ENCODE measurements at places on chromosomes 16 and 17.

DNA sequence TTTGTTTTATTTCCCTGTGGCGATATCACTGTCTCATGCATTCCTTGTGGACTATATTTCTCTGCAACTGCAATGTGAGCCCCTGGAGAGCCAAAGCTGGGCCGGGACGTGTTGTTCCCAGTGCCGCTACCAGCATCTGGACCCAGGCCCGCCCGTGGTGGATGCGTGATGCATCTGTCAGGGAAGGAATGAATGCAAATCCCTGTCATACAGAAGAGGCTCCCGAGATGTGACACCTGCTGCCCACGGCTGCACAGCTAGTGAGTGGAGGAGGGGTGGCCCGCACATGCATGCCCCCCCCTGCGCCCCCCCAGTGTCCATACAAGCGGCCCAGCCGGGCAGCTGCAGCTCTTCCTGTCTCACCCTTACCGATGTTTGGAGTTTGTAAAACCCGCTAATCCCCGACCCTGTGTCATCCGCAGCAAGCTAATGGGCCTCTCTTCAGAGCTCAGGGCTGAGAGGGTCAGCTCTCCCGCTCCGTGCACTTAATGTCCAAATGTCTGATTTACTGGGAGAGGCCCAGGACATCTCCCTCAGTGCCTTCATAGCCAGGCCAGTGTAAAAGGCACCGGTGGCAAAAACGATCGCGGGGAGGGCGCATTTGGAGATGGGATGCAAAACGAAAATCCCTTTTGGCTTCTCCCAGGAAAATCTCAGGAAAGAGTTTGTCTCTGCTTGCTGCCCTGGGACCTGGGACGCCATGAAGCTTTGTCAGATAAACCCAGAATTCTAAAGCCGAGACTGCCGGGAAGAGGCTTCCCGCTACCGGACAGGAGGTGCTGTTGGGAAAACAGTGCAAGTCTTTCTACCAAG lies 91.8 kb downstream of the FOXL1 start:
- peak; percentile 1 for DNase-seq

DNA sequence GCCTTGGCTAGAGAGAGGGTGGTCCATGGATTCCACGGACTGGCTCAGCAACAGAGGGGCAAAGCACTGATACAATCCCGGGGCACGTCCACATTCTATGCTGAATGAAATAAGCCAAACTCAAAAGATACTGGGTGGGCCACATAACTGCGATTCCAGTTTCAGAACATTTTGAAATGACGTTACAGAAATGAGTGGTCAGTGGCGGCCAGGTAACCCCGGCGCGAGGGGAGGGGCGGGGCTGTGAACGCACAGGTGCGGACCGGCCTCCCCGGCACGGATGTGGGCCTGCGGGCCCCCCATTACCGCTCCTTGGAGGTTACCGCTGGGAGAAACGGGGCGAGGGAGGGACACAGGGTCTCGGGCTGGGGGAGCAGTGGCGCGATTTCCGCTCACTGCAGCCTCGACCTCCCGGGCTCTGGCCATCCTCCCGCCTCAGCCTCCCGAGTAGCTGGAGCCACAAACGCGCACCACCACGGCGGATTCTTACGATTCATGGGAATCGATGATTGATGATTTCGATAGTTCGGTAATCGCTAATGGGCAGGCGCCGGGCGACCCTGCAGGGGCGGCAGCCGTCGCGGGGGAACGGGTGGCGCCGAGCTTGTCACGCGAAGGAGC lies 559 bp downstream of the MVD start:
- no peak for DNase-seq

DNA sequence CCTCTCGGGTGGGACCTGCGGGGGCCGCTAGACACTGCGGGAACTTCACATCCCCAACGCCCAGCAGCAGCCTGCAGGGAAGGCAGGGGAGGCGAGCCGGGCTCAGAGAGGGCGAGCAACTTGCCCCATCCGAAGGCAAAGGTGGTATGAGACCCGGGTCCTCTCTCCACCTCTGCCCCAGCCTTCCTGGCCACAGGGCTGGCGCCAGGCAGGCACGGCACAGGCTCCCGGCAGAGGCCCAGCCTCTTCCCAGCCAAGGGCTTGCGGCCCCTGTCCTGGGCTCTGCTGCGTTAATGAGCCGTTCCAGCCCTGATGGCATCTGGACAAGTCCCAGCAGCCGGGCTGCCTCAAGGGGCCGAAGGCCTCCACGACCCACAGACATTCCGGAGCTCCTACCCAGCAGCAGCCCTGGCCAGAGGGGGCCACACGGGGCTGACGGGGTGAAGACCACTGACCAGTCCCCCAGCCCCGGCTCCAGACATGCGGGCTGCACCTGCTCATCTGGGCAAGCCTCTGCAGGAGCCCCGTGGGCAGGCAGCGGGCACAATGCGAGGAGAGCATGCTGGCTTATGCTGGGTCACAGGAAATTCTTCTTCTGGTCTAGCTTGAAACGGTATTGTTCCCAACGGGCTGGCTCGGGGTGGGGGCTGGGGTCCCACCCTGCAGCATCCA lies 1.2 kb upstream of the HS3ST6 start:
- no peak for DNase-seq

GRCh38 chr16:12985516-12985915 lies 84.1 kb downstream of the SHISA9 start:
- DNase-seq = no peak

DNA sequence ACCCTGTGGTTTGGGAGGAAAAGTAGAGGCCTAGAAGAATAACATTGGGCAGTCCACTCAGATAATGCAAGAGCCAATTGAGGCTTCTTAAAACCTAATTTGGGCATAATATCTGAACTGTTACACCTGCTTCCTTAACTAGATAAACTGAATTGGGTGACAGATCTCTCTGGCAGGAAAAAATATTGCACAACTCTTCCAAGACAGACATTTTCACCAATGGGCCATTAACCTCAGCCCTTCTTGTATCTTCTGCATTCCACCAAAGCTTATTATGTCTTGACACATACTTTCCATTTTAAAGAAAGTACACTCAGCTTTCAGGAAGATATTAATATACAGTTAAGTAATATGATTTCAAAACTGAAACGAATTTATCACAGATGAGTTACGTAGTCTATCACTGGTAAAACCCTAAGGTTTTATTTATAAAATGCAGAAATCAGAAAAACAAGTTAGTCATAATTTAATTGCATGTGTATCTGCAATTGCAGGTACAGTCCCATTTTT lies 79.9 kb upstream of the MON1B start:
- no peak for DNase-seq

DNA sequence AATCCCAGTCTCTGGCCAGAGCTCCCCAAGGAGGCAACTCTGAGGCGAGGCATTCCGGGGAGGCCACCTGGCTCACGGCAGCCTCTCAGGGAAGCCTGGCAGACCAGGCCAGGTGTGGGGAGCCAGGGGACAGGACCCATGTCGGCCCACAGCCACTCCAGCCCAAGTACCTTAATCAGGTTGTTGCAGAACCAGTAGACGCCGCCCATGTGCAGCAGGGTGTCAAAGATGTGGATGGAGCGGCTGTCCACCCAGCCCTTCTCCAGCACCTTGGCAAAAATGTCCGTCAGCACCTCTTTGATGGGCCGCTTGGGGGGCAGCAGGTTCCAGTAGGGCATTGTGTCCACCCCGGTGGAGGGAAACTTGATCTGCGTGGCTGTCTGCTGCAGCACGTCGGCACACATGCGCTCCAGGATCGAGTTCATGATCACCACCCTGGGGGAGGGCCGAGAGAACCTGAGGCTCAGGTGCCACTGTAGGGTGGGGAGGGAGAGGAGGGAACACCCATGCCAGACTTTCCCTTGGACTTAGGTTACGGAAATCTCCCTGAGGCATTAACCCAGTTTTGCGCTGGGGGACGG lies 7.8 kb downstream of the CSF3 start:
- no peak for DNase-seq

DNA sequence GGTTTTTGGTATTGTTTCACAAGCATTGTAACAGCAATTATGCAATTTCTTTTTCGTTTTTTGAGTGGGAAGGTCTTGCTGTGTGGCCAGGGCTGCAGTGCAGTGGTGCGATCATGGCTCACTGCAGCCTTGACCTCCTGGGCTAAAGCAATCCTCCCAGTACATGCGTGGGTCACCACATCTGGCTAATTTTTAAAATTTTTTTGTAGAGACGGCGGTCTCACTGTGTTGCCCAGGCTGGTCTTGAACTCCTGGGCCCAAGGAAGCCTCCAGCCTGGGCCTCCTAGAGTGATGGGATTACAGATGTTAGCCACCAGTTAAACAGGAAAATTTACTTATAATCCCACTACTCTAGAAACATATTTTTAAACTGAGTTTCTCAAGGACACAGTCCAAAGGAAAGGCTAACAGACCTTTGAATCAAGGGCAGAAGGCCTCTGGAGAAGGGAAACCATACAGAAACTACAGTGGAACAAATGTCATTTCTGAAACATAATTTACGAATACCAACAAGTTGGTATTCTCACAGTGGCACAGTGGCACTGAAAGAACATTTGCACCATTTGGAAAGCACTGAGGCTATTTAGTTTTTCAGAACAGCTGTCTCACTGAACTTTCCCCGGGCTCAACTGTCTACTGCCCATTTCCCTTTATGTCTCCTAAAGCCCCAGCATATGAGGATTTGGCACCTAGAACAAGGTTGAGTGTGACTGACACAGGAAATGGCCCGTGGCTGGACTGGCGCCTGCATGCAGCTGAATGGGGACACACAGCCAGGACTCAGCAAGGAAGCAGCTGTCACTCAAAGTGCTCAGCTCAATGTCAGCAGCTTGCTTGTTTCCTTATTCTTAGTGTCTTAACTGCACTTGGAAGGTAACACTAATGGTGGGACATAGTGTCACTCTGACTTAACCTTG lies 2.8 kb upstream of the PRKAR1A start:
- DNase-seq = no peak

DNA sequence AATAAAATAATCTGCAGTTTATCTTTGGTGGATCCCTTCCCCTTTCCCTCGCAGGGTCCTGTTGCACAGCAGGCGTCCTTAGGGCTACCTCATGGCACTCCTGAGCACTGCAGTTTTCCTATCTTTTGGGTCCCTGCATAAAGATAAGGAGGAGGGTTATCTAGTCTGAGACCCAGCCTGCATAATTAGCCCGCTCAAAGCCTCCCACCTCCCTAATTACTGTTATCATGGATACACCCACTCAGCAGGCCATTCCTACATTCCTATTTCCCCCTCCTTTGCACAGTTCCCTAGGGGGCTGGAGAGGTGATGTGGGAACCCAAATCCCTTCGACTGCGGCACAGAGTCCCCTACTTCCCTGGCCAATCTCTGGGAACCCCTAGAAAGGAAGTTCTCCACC lies 5.1 kb upstream of the CLUH start:
- no peak for DNase-seq

DNA sequence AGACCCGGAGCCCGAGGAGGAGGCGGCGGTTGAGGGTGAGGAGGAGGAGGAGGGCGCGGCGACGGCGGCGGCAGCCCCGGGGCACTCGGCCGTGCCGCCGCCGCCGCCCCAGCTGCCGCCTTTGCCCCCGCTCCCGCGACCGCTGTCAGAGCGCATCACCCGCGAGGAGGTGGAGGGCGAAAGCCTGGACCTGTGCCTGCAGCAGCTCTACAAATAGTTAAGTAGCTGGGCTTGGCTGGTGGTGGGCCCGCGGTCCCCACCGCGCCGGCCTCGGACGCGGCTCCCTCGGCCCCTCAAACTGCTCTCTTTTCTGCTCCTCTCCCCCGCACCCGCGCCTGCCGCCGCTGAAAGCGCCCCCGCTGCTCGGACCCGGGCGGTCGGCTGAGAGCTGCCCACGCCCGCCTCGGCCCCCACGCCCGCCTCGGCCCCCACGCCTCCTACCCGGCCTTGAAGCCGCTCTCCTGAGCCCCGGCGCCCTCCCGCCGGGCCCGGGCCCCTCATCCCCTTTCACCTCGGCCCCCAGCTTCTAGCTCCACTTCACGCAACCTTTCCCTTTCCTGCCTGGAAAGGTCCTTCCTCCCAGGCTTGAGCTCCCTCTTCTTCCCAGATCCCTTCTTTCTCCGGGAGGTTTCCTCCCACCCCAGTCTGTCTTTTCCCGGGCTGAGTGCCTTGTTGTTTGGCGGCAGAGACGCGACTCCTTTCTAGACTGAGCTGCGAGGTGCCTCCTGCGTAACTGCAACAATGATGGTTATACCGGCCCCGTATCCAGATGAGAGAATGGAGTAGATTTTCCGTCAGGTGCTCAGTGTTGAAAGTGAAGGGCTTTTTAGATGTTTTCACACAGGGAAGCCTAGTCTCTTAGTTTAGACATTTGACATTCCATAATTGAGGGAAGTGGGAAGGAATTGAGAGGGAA lies 850 bp downstream of the PPM1E start:
- no peak for DNase-seq

GRCh38 chr17:66633317-66633965 lies 201.5 kb upstream of the CACNG5 start:
- no peak for DNase-seq

DNA sequence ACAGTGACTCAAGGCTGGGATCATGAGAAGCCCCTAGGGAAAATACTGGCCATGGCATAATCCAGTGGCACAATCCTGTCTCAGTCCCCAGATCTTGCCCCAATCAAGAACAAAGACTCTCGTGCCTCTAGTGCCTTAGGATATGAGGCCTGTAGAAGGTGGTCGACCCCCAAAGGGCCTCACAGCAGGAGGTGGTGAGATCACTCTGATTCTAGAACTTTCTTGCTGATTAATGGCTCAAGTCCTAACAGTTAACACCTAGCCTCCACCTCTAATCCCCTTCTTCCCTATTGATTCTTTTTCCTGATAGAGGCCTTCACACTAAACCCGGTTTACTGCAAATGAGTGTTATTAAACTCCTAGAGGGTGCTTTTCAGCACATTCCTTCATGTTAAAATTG lies 176.8 kb downstream of the CCDC182 start:
- no peak for DNase-seq

DNA sequence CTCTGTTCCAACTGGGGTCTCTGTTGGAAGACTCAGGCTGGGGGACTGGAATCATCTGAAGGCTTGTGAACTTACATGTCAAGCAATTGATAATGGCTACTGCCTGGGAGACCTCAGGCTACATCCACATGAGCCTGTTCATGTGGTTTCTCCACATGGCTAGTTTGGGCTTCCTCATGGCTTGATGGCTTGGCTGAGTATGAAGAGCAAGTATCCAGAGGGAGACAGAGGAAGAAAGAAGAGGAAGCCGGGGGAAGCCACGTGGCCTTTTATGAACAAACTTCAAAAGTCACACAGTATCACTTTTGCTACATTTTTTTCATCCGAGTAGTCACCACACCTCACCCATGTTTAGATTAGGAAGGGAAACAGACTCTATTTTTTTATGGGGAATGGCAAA lies 158.9 kb downstream of the TRIM37 start:
- no peak for DNase-seq

- DNase-seq = no peak
Observed at GRCh38 chr16:4381072-4381934, 9.7 kb downstream of the VASN start.

- DNase-seq = no peak
Observed at GRCh38 chr17:72244956-72245355, 124.1 kb downstream of the SOX9 start.

DNA sequence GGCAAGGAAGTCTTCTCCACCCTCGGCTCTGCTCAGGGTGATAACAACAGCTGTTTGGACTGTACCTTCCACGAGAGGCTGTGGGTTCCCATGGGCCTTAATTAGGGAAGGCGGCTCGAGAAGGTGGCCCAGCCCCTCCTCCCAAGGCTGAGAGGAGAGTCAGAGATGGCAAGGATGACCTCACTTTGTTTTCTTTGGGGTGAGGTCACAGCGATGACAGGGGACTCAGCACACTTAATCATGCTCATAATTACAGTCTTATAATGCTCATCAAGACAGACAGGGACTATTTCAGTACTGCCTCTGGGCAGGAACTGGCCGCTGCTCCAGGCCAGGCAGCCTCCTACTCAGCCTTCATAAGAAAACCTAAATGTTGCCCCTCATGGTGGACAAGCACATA lies 19.7 kb downstream of the WFDC1 start:
- DNase-seq = no peak

- no peak for DNase-seq
Observed at GRCh38 chr16:53775821-53776431, 72.0 kb downstream of the FTO start.
